ENCODE measurements at places on chromosomes 5 and 9.

- no peak for DNase-seq
These were observed 108.5 kb upstream of the PTPRD start for GRCh38 chr9:10721301-10721700.

GRCh38 chr9:98995971-98996504 is 52.3 kb downstream of the COL15A1 start:
- DNase-seq: no peak

GRCh38 chr9:90836411-90837080 is 34.9 kb downstream of the SYK start:
- no peak for DNase-seq

DNA sequence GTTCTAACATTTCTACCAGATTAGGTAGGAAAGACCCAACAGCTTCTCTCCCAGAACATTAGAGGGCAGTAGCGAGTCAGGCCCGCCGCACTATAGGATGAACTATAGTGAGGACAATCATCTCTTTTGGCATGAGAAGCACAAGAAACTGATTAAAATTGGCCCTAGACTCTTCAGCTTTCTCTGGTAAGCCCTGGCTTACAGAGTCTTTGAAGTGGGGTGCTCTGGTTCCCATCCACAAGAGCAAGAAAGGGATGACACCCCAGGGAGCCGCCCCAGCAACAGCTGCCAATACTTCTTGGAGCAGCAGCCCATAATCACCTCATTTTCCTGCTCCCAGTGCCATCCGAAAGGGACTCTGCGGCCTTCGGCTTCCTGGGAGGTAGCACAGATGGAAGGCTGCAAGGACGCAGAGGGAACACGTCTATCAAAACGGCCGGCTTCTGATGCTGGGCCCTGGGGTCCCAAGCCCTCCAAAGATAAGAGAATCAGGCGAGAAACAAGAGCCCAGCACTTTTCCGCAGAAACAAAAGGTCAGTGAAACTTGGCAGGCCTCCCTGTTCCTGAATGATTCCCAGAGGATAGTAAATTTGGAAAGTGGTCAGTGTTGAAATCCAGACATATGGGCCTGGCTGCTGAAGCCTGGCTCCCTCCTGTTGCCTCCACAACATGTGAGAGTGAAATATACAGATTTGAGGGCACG is 69.3 kb downstream of the HSD17B3 start:
- DNase-seq: peak; percentile 37

DNA sequence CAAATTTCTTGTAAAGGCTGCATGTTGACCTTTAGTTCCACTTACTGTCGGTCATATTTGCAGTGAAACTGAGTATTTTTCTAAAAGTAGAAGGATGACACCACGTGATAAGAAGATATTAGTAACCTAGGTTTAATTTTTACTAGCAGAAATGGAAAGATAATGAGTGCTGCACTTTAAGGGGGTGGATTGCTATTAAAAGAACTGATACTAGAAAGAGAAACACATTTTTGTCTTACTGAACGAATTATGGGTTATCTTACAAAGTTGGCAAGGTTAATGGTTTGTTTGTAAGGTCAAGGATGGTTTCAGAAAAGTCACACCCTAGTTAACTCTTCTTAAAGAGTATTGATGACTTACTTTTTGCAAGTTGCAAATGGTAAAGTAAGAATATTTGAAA is 2.4 kb downstream of the MACIR start:
- no peak for DNase-seq

- no peak for DNase-seq
These were observed 35.0 kb upstream of the ALDH1B1 start for GRCh38 chr9:38357350-38358114.

- no peak for DNase-seq
These were observed 55.6 kb downstream of the PIK3R1 start for GRCh38 chr5:68271124-68271523.

DNA sequence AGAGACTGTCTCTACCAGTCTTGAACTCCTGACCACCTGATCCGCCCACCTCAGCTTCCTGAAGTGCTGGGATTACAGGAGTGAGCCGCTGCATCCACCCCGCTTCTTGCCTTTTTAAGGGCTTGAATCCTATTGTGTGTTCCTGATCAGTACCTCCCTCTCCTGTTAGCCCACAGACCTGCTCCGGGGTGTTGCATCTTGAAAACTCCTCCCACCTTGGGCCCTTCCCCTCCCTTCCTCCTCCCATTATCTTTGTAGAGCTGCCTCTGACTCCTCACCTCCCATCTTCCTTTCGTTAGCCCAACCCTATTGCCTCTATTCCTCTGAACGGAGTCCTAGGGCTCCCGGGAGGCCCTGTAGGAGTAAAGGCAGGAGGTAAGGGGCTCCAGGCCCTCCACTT is 48.5 kb upstream of the NEK6 start:
- no peak for DNase-seq

DNA sequence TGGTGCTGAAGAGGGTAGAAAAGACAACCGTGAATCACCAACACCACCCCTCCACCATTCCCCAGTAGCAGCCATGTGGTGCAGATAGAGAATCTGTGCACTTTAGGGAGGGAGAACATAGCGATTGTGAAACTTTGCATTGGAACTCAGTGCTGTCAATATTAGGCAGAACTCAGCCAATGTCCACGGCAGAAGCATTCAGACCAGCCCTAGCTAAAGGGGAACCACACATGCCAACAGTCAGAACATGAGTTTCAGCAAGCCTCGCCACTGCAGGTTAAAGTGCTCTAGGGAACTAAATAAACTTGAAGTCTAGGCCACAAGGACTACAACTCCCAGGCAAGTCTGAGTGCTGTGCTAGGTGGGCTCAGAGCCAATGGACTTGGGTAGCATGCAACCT is 38.5 kb upstream of the DEPDC1B start:
- no peak for DNase-seq

DNA sequence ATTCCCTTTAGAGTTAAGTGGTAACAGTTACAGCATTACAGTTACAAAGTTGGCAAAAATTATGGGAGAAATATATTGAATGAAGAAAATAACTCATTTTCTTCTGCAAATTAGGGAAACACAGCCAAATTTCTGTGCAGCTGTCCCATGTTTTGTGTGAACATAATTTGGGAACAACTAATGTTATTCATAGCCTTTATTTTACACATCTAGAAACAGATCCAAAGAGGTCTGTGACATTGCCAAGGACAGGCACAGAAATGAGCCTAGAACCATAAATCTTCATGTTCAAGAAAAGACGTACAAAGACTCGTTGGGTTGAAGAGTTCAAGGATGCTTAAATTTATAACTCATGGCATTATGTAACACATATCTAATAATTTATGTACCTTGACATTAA is 114.1 kb upstream of the TXNDC8 start:
- no peak for DNase-seq

GRCh38 chr5:61298580-61298979 is 33.5 kb upstream of the ZSWIM6 start:
- peak; percentile 12 for DNase-seq

- no peak for DNase-seq
These were observed 218.5 kb upstream of the ELAVL2 start for GRCh38 chr9:24044576-24044975.

GRCh38 chr9:4566806-4567205 is 76.5 kb downstream of the SLC1A1 start:
- DNase-seq: no peak

DNA sequence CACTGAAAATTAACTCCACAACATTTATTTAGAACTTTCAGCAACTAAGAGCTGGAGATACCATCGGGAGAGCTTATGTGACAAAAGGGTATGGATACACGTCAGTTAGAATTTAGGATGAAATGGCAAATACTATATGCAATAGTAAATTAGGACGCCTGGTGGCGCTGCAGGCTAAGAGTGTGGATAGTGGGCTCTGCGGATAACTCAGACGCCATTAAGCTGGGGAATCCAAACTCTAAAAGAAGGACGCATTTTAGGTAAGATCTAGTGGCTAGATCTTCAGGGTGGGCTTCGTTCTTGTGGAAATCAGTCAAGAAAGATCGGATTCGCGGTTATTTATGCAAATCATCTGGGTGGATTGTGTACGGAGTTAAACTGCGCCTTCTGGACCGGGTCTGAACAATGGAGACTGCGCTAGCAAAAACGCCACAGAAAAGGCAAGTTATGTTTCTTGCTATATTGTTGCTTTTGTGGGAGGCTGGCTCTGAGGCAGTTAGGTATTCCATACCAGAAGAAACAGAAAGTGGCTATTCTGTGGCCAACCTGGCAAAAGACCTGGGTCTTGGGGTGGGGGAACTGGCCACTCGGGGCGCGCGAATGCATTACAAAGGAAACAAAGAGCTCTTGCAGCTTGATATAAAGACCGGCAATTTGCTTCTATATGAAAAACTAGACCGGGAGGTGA is at the start of gene PCDHB5:
Gene PCDHB5, plus strand, starts transcription at position 177 of the 688 bp plus-strand sequence. Its CDS starts 229 bp downstream, at position 406.
- DNase-seq: no peak

GRCh38 chr5:179237770-179238627 is 107.3 kb downstream of the ADAMTS2 start:
- DNase-seq: no peak

DNA sequence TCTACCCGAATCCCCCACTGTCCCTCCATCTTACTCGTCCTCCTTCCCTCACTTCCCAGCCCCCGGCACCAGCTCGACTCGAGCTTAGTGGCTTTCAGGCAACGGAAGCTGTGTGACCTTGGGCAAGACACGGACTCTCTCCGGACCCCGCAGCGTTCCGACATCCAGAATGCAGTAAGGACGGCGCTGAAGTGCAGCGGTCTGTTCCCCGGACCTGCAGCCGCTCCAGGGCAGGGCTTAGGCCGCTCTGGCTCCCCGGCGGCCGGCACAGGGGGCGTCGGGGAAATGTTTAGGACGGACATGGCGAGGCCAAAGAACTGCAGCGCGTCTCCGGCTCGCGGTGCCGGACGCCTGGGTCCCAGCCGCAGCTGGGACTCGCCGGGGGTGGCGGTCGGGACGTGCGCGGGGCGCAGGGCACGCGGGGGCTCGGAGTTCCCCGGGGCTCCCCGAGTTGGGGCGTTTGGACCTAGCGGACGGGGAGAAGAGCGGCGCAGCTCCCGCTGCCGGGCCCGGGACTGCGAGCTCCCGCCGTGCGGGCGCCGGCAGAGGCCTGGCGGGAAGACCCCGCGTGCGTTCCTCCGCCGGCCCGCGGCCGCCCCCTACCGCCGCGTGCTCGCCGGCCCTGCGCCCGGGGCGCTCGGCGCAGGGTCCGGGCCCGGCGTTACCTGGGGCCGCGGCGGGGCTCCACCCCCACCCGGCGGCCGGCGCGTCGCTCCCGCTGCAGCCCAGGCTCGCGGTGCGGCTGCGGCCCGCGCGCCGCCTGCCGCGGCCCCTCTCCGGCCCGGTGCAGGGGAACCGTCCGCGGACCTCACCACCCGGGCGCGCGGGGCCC is 5.6 kb upstream of the RNF44 start:
- DNase-seq: no peak

GRCh38 chr9:33453286-33453860 is 6.0 kb upstream of the AQP3 start:
- no peak for DNase-seq

- no peak for DNase-seq
These were observed 155.0 kb downstream of the GNAQ start for GRCh38 chr9:77876590-77876989.

GRCh38 chr5:131589510-131590348 is 45.3 kb downstream of the RAPGEF6 start:
- peak; percentile 49 for DNase-seq

DNA sequence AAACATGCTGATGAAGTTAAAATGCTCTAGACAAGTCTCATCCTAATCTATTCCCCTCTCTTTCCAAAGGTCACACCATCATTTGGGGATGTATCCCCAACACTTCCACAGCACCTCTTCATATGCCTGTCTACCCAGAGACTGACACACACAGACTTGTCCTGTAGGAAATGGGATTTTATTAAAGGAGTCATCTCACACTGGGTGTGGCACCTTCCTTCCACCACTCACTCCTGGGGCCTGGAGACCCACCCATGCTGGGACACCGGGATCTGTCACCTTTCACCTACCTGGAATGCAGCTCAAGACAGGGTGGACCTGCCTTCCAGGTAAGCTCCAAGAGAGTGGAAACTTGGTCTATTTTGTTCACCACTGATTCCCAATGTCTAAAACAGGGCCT is 99.4 kb upstream of the HAND1 start:
- DNase-seq: no peak

GRCh38 chr5:151492729-151493128 is 45.3 kb downstream of the SLC36A1 start:
- peak; percentile 42 for DNase-seq

GRCh38 chr9:108212184-108212583 is 643.6 kb downstream of the ACTL7B start:
- no peak for DNase-seq

GRCh38 chr9:34458959-34459340 is 345 bp downstream of the DNAI1 start:
- no peak for DNase-seq

GRCh38 chr5:19001539-19001938 is 986.5 kb downstream of the CDH18 start:
- DNase-seq: no peak

DNA sequence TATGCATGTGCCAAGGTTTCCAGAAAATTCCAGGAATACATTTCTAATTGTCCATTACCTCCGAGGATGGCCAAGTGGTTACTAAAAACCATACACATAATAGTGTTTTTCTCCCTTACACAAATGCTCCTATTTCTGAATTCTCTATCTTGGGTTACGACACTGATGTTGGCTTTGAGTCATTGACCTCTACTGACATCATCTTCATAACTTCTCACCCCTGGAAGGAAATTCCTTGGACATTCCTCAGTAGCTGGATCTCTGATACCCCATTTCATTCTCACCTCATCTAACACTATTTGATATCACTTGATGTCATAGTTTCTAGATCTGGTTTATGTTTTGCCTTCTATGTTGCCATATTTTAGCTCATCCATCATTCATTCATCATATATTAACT is 287.2 kb downstream of the CTNND2 start:
- DNase-seq: no peak

GRCh38 chr5:110002652-110003051 is 312.9 kb downstream of the MAN2A1 start:
- DNase-seq: no peak

DNA sequence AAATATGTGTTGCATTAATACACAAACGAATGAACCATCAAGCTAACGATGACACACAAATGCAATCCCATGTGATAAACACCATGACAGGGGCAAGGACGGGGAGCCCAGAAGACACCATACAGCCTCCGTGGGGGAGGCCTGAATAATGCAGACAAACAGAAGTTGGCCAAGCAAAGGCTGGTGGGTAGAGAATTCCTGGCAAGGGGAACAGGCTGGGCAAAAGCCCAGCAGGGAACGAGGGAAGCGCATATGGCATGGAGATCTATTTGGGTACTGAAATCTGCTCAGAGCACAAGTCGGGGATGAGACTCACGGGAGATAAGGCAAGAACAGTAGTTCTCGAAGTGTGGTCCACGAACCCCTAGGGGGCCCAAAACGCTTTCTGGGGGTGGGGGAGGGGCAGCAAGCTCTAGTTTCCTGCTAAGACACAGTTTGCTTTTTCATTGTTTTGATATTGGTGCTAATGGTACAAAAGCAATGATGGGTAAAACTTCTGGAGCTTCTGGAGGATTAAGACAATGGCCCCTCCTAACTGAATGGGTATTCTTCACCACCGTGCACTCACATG is 42.9 kb upstream of the FBXW11 start:
- no peak for DNase-seq

DNA sequence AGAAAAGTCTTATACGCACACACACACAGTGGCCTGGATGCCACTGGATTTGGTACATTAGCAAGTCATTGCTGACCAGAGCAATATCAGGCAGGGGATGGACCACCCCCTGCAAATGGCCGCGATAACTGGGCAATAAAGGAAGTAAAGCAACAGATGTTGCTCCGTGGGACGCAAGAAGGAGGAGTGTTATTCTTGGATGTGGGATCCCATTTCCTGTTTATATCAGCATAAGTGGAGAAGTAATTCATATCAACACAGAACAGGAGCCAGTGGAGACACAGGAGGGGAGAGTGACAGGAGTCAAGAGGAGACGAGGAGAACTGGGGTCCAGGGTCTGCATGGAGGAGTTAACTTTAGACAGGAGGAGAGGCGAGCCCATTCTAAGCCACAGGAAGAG is 18.4 kb downstream of the RUFY1 start:
- DNase-seq: no peak
